Stimulated activated CD8-positive, alpha-beta memory T cell treated with anti-CD3 and anti-CD28 coated beads, Interleukin-7, amount 100 ng/mL, for 1 hour (primary cell): ENCODE measurements at places on chromosomes 16 and 17.

- DNase-seq = no peak
Observed at GRCh38 chr16:27107185-27107592, 40.5 kb downstream of the C16orf82 start.

- no peak for DNase-seq
Observed at GRCh38 chr17:74995847-74996246, 8.4 kb downstream of the CDR2L start.

DNA sequence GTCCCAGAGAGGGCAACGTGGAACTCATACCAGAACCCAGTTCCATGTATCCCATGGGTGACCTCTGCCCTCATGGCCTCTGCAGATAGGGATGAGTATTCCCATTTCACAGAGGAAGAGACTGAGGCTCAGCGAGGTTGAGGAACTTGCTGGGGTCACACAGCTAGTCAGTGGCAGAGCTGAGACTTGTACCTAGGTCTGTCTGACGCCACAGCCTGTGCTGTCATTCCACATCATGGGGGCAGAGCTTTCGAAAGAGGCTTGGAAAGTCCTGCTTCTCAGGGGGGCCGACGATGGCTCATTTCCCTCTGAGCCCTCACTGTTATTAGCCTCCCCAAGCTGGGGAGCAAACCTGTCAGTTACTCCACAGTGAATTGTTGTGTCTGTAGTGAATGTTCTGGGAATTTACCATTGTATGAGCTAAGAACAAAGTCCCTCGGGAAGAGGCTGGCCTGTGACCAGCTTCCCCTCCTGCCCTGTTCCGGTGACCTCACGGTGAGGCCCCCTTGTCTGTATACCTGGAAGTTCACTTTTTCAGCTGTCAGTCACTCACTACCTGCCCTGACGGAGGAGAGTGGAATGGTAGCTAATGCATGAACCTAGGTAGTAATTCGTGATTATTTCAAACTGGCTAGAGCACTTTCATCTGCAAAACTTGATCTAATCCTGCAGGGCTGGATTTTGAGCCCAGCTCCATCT is 8.9 kb downstream of the METTL22 start:
- no peak for DNase-seq

DNA sequence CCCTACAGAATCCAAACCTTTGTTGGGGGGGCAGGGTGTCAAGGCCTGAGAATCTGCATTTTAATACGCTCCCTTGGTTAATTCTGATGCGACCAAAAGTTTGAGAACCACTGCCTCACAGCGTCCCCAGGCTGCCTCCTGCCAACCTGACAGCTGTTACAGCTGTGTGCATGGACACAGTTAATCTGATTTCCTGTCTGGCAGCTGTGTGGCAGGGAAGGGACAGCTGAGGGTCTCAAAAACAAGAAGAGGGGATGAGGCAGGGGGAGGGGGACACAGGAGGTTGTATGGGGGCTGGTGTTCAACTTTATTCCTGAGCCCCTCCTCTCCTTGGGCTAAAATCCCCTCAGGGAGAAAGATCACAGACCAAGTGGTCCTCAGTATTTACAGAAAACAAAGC is 17.5 kb downstream of the HDAC5 start:
- DNase-seq = no peak

DNA sequence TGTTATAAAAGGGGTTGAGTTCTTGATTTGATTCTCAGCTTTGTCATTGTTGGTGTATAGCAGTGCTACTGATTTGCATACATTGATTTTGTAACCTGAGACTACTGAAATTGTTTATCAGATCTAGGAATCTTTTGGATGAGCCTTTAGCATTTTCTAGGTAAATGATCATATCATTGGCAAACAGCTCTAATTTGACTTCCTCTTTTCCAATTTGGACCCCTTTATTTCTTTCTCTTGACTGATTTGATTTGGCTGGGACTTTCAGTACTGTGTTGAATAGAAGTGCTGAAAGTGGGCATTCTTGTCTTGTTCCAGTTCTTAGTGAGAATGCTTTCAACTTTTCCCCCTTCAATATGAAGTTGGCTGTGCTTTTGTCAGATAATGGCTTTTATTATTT is 45.4 kb downstream of the ITGAM start:
- DNase-seq = no peak

GRCh38 chr16:2985893-2986355 is 5.7 kb upstream of the PKMYT1 start:
- DNase-seq = no peak

DNA sequence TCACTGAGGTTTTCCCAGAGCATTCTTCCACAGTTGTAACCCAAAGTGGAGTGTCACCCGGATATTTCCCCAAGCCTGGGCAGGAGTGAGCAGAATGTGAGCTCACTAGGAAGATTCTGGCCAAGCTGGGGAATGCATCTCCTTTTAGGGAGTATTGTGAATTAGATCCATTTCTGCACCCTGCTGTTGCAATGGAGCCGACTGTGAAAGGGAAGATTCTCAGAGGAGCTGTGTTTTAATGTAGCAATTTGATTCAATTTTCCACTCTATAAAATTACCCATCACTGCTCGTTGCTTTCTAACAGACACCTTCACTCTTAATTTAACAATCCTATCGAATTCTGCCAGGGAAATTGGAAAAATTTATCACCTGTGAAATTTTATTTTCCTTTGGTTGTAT is 70.8 kb downstream of the SNX11 start:
- DNase-seq = no peak

DNA sequence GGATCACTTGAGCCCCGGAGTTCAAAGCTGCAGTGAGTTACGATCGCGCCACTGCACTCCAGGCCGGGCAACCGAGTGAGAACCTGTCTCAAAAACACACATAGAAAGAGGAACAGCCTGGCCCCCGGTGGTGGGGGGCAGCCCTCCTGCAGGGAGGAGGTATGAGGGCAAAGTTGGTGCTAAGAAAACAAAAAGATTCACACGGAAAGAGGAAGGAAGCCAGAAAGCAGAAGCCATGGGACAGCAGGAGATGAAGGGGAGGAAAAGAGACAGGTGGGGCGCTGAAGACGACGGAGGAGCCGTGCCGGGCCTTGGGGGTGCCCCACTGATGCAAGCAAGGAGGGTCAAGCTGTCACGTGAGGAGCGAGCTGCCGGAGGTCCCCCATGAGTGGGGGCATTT is 8.2 kb upstream of the C16orf74 start:
- no peak for DNase-seq

GRCh38 chr17:8186787-8187516 is 3.0 kb downstream of the BORCS6 start:
- peak; percentile 80 for DNase-seq

- no peak for DNase-seq
Observed at GRCh38 chr17:42252597-42253550, 23.3 kb downstream of the STAT5B start.

GRCh38 chr17:3542410-3543088 is 15.1 kb downstream of the TRPV3 start:
- DNase-seq = no peak

- no peak for DNase-seq
Observed at GRCh38 chr16:87728026-87728425, 37.8 kb downstream of the KLHDC4 start.

- DNase-seq = no peak
Observed at GRCh38 chr17:81655378-81656117, 794 bp downstream of the PDE6G start.

- no peak for DNase-seq
Observed at GRCh38 chr16:67301080-67301782, 21.9 kb downstream of the PLEKHG4 start.

GRCh38 chr17:9902120-9902519 is 3.0 kb downstream of the RCVRN start:
- DNase-seq = no peak

DNA sequence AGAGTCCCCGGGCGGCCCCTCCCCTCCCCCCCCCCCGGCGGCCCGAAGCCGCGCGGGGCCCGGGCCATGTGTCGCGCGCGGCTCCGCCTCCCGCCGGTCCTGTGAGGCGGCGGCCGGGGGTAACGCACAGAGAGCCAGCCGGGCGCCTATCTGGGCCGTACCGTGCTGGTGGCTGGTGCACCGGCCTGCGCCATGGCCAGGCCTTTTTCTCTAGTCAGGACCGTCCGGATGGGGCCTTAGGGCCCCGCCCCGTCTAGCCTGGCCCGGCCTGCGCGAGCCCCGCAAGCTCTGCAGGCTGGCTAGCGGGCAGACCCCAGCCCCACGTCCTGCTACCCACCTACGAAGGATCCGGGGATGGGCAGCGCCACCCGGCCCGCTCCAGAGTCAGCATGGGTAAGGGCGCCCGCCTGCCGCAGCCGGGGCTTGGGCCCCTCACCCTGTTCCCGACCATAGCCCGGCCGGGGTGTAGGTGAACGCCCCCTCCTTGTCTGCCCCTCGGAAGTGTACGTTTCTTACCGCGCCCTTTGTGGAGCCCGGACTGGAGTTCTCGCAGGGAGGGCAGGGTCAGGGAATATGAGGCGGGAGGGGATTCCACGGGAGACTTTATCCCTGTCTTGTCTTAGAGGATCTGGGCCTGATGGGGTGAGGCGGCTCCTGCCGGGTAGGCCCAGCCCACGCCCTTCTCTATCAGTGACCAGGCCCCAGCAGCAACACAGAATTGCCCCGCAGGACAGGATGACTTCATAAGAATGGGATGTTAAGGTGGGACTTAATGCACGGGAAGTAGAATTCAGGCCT is at the start of gene CENPT:
Gene CENPT (minus strand): TSS at position 630 of the 798 bp plus-strand sequence. CDS start 13,834 bp downstream, outside the sequence.
- DNase-seq = no peak

- no peak for DNase-seq
Observed at GRCh38 chr16:77457046-77457445, 22.2 kb upstream of the ADAMTS18 start.

DNA sequence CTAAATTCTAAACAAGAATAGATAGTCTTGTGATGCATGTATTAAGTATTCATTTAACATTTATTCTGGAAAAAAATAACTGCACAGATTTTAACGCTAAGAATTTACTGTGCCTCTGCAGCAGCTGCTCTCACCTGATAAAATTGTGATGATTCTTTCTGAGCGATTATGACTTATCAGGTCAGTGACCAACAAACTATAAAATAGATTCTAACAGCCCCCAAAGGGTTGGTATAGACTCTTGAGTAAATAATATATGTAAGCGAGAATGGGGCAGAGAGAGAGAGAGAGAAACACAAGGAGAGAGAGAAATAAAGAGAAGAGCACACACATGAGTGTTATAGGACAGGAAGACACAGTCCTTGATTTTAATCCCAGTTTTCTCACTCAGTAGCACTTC is 144.4 kb downstream of the SNX11 start:
- DNase-seq = no peak

DNA sequence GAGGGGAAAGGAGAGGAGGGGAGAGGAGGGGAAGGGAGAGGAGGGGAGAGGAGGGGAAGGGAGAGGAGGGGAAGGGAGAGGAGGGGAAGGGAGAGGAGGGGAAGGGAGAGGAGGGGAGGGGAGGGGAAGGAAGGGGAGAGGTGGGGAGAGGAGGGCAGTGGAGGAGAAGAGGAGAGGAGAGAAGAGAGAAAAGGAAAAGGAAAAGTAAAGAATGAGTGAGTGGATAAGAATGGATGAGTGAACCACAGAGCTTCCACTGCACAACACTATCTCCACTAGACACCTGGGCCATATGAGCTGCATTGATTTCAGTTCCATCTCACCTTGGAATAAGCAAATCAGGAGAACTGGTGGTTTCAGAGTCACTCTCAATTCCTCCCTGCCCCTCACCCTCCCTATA is 204.1 kb upstream of the TOX3 start:
- DNase-seq = no peak

GRCh38 chr17:14838567-14838966 is 426.6 kb downstream of the PMP22 start:
- no peak for DNase-seq

DNA sequence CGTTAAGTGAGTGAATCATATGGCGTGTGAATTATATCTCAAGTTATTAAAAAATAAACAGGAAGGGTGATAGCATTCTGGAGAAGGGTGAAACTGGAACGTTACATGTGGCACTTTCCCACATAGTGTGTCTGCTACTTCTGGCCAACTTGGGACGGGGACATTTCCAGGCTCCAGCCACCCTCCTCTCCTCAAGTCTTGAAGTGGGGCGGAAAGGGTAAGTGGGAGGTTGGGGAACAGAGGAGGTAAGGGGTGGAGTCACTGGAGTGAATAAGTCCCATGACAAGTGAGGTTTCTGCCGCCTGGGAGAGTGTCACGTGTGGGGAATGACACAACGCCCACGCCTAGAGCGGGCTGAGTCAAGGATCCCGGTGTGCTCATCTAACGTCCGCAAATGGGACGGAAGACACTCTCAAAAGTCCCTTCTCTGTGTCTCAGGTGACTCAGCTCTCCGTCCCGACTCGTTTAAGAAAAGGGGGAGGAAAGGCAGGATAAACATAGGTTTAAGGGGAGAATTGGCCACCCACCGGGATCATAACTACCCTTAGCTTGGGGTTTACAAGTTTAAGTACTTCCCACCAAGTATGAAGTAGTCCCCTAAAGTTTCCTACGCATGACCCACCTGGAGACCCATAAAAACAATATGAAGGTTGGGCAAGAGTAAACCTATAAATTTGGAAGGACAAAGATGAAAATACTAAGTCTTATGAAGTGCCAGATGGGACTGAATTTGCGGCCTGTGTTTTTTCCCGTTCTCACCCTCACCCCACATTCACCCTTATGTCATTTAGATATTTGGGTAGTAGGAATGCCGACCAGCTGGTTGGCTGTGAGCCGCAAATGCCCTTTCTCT is 1.2 kb upstream of the SPAG9 start:
- DNase-seq = peak; percentile 64

DNA sequence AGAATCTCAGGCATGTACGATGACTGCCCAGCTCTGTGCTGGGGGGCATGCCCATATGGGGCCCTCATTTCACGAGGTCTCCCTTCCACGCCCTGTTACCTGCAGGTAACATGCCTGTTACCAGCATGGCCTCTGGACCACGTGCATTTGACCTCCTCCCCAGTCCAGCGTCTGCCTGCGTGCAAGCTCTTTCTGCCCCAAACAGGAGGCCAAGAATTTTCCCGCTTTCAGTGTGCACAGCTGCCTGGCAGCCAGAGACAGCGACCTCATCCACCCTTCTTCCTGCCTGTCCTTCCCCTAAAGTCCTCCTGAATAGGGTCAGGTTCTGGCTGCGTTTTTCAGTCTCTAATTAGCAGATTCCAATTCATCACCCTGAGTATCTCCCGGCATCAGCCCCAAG is 306.5 kb upstream of the ZFHX3 start:
- DNase-seq = no peak

GRCh38 chr16:67246756-67247191 is 507 bp downstream of the FHOD1 start:
- DNase-seq = no peak

DNA sequence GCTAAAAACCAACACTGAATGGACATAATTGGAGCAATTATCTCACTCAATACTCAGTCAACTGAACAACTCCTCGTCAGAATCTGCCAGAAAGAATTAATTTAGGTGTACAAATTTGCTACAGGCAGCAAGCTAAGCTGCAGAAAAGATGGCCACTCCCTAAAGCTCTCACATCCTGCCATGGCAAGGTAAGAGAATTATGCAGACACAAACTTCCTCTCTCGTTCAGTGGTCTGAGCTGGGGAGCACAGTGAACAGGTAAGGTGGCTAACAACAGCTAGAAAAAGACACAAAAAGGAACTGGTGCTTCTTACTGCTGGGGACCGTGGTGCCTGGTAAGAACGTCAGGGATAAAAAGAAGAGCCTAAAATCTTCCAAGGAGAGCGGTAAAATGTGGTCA is 74.9 kb upstream of the BCAR1 start:
- no peak for DNase-seq

GRCh38 chr17:17366941-17367875 is 64.0 kb downstream of the NT5M start:
- DNase-seq = no peak

GRCh38 chr17:6505425-6506142 is 50.8 kb downstream of the PITPNM3 start:
- no peak for DNase-seq

GRCh38 chr16:68233085-68233834 is 2.7 kb downstream of the ESRP2 start:
- DNase-seq = no peak

GRCh38 chr16:85770741-85771140 is 19.8 kb upstream of the C16orf74 start:
- no peak for DNase-seq
